MG63 (cell line): ENCODE measurements at places on chromosomes 1 and 21.
A peak's percentile ranks its signal among the peaks of the same experiment; 100 is the strongest.

DNA sequence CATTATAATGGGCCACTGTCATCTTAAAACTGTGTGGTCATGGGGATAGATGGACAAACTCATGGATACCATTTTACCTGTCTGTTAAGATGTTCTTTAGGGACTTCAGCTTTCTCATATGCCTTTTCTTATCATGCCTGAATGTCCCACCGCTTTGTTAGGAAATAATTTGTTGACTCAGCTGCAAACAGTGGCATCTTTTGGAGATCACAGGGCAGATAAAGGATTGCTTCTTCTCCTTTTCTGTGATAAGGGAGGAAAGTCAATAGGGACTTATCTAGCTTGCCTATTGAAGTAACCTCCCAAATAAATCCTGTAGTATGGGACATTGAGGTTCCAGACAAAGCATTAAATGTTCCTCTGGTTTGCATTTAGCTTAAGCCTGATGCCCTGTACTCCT lies 79.8 kb upstream of the KIAA0040 start:
- no peak for DNase-seq

GRCh38 chr1:26734501-26735058 lies 38.8 kb downstream of the ARID1A start:
- no peak for DNase-seq

DNA sequence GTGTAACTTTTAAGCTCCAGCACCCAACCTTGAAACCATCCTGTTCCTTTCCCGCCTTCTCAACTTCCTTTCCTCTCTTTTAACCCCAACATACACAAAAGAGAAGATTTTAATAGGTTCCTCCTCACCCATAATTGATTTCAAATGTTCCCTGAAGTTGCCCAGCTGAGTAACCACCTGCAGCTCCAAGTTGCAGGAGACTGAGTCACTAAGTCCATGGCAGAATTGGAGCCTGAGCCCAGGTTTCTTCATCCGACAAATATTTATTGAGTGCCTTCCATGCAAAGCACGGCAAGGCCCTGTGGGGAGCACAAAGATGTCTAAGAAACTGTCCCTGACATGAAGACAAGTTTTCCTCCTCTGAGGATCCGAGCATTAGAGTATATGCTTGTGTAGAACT lies 97.7 kb downstream of the PAPPA2 start:
- DNase-seq: no peak

DNA sequence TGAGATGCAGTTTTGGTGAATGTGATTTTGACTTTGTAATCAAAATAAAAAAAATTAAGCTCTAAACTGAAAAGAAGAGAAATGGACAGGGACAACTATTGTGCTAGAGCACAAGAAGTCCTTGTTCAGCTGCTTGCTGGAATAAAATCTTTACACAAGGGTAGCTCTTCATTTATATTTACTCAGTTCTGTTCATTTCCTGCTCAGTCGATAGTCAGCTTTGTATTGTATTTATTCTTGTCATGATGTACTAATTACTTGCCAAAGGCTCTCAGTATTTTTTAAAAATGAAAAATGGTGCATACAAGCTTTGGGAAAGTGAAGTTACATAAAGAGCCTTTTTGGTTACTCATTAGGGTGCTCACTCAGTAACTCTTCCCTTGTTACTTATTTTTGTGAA lies 17.8 kb downstream of the F5 start:
- DNase-seq: no peak

DNA sequence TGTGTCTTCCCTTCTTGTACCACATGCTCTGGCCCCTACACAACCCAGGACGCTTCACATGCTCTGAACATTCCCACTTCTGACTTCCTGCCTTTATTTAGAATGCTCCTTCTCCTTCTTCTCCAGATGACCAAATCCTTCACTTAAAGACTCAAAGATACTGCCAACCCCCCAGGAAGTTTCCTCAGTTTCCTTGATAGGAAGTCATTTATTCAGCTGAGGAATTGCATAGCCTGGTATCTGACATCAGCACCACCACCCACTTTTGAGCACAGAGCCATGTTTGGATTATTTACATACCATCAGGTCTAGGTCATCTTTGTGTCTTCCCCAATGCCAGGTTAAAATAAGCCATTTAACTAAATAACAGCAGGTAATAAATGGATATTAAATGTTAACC lies 42.4 kb downstream of the GFI1 start:
- DNase-seq: peak; percentile 15

DNA sequence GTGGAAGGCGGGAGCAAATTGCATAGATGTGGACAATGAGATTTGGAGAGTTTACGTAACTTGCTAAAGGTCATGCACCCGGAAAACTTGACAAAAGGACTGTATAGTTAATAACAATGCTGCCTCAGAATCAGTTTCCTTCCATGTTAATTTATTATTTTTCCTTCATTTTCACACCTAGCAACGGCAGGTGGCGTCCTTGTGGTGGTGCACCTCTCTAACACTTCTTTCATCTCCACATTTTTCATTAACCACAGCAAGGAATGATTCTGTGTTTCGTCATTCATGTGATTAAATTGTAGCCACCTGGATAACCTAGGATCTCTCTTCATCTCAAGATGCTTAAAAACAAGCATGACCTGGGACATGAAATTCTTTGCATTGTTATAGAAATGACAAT lies 2133.0 kb downstream of the NCAM2 start:
- DNase-seq: no peak

DNA sequence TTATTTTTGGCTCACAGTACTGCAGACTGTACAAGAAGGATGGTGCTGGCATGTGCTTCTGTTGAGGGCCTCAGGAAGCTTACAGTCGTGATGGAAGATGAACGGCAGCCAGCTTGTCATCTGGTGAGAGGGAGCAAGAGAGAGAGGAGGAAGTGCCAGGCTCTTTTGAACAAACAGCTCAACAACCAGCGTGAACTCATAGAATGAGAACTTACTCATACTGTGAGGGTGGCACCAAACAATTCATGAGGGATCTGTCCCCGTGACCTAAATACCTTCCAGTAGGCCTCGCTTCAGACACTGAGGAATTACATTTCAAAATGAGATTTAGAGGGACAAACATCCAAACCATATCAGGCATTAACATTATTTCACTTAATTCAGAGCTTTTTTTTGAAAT lies 84.7 kb downstream of the PKN2 start:
- DNase-seq: no peak

- DNase-seq: no peak
Measured at GRCh38 chr1:115783311-115783710, 14.8 kb upstream of the CASQ2 start.

GRCh38 chr1:186888367-186888766 lies 59.6 kb downstream of the PLA2G4A start:
- DNase-seq: no peak

- DNase-seq: no peak
Measured at GRCh38 chr1:53550201-53550741, 91.1 kb downstream of the DMRTB1 start.

- no peak for DNase-seq
Measured at GRCh38 chr1:210907251-210907805, 226.6 kb downstream of the KCNH1 start.

- DNase-seq: no peak
Measured at GRCh38 chr1:195576641-195577040, 1031.6 kb downstream of the KCNT2 start.
